AG09319 (cell line): ENCODE measurements at places on chromosomes 7 and 10.

DNA sequence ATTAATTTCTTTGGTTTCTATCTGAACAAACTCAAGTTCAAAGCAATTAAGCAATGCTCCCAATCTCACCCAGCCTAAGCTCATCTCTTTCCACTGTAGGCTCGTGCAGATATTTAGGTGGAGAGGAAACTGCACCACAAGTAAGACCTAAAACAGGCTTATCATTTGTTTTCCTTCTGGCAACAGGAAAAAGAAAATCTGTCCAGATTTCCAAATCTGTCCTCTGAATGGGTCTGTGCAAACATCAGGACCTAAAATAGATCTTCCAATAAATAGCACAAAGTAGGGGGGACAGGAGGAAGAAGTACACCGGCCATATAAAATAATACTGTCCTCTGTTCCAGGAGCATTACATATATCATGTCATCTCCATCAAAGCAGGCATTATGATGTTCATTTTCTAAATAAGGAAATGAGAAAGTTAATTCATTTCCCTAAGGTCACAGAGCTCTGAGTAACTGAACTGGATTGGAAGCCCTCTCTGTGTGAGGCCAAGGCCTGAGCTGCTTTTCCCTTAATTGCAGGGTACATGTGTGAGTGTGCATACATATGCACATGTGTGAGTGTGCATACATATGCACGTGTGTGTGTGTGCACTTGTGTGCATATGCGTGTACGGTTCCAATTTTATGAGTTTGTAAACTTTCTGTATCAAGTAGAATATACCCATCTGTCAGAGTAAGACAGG is 92.8 kb upstream of the PARD3 start:
- DNase-seq: no peak

DNA sequence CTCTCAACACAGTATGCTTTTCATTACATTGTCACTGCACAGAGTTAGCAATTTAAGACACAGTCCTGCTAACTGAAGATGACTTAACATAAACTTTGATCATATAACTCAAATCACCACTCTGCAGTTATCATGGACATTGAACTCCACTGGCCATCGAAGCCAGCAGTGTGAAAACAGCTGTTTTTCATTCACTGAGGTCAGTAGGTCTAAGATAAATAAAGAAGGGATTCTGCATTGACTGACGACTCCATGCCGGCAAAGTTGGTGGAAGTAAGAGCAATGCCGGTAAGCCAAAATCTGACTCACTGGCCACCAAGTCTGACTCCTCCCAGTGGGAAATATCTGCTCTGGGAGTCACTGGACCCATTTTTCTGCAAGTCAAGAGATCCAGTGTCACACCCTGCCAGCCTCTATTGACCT is 449.9 kb upstream of the ANKRD30A start:
- peak; percentile 68 for DNase-seq

DNA sequence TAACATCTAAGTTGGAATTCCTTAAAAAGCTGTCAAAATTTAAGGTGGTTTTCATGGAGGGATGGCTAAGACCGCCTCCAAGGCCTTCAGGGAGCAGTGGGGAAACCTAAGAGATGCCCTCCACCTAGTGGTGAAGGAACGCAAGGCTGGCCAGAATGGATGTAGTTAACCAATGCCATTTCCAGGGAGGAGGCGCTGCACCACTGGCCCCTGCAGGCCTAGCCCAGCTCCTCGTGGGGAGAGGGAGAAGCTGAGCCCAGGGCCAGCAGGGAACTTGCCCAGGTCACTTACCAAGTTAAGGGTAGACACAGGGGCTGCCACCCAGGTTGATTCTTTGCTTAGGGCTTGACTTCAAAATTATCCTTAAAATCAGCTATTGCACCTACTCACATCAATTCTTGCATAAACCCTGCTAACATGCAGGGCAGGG is 32.0 kb downstream of the FIGNL1 start:
- peak; percentile 25 for DNase-seq

DNA sequence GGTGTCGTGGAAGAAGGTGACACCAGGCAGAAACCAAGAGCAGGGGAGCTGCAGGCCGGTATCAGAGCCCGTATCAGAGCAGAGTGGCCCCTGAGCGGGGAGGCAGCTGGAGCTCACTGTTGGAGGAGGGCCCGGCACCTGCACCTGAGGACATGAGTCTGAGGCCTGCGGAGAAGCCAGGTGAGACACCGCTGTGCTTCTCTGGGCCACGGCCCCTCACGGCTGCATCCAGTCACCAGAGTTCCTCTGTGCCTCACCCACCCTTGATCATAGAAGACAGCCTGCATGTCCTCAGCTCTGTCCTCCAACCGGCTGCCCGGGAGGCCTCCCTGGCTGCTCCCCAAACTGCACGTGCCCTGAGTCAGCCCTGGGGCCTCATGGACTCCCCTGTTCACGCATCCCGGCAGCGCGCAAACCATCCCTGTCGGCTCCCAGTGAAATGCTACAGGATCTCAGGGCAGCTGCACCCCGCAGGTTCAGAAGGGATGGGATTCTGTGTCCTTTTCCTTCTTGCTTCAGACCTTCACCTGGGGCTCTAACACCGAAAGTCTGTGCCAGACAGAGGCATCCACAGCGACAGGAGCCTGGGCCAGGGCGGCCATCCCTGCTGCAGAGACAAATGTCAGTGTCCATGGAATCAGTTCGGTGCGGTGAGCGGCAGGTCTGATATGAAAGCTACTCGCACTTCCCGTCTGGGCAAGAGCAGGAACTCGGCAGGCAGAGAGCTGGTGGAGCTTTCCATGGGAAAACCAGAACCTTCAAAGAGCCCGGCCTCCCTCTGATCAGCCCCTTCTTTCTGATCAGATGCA is 111.9 kb upstream of the FAM20C start:
- DNase-seq: no peak

- no peak for DNase-seq
Measured at GRCh38 chr7:139036901-139037300, 1.1 kb upstream of the ZC3HAV1L start.

GRCh38 chr10:33244354-33244967 is 90.0 kb downstream of the NRP1 start:
- no peak for DNase-seq

DNA sequence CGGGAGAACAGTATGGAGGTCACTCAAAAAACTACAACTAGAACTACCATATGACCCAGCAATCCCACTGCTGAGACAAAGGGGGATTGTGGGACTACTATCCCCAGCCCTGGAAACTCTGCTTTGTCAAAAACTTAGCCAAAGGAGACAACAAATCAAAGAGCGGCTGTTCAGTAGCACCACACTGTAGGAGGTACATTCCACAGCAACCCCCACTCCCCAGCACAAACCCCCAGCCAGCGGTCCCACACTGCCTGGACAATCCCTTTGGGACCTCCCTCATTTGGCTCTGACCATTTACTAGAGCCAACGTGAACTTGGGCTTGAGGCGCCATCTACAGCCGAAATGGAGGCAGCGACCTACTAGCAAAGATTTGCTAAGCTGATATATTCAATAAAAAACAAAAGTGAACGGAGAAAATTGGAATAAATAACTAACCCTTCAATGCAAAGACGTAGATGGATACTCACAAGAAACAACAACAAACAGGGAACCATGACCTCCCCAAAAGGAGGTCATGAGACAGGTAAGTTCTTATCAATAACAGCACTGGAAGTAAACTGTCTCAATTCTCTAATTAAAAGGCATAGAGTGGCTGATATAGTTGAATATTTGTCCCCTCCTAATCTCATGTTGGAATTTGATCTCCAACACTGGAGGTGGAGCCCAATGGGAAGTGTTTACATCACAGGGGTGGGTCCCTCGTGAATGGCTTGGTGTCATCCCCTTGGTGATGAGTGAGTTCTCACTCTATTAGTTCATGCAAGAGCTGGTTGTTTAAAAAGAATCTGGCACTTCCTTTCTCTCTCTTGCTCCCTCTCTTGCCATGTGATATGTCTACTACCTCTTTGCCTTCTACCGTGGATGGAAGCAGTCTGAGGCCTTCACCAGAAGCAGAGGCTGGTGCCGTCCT is 119.0 kb upstream of the KCNMA1 start:
- DNase-seq: no peak

- DNase-seq: no peak
Measured at GRCh38 chr10:44278837-44279324, 106.0 kb downstream of the CXCL12 start.

DNA sequence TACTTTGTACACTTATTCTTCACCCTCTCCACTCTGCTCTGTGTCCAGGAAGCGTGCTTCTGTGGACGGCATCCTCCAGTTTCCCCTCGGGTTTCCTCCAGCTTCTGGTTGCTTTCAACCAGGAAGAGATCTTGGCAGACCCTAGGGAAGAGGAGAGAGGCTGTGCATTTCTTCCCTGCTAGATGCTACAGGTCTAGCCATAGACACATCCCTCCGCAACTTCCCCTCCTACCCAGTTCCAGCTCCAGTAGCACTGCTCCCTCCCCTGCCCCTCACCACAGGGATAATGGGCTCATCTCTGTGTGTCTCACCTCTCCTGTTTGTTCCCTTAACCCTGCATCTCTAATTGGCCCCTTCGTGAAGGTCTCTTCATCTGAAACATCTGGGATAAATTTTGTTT is 16.3 kb downstream of the TLL2 start:
- DNase-seq: no peak

DNA sequence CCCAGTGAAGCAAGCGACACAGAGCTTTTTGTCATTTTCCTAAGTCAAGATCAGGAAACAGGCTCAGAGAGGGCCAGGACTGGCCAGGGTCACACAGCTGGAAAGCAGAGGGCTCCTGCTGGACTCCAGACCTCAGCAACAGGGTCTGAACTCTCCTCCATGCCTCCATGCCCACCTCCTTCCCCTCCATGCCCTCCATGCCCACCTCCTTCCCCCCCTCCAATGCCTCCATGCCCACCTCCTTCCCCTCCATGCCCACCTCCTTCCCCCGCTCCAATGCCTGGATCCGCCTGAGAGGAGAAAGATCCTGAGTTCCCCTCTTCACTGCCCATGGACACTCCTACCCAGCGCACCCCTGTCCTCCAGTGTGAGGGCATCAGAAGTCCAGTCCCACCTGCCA is 51.3 kb downstream of the OAT start:
- DNase-seq: no peak

- no peak for DNase-seq
Measured at GRCh38 chr10:86969421-86970041, 1.2 kb downstream of the ADIRF start.

- DNase-seq: no peak
Measured at GRCh38 chr10:83425306-83425705, 714.0 kb upstream of the GHITM start.

- DNase-seq: no peak
Measured at GRCh38 chr10:103544657-103545310, 51.3 kb downstream of the NEURL1 start.

DNA sequence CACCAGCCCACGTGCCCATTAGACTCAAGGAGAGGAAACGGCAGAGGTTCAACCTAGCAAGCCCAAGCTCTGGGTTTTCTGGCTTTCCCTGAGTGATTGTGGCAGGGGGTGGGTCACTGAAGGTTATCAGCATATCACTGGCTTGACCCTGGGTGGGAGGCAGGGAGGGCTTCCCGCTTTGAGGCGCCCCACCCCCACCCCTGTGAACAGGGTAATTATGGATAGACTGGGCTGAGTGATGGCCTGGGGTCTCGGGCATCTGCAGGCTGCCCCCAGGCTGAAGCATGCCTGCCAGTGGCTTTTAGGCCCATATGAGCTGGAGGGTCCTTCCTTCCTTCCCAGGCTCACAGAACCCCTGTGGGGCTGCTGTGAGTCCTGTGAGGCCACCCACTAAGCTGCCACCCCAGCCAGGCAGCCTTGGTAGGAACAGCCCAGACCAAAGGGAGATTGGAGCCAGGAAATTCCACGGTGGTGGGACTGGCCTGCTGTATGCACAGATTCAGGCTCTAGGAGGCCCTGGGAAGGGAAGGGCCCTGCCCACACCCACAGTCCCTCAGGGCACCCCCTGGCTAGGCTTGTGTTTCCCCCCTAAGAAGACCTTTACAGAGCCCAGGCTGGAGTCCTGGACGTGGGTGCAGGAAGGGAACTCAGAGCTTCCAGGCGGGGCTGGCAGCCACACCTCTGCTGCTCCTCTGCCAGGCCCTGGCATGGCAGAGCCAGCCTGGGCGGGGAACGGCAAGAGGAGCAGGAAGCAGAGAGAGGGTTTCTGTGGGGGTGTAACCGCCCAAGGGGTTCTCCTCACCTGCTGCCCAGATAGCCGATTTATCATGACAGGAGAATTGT is 33.1 kb downstream of the GPRIN2 start:
- DNase-seq: no peak

GRCh38 chr7:28052933-28053332 is 127.7 kb downstream of the JAZF1 start:
- no peak for DNase-seq

- DNase-seq: no peak
Measured at GRCh38 chr7:38839851-38840250, 69.1 kb downstream of the VPS41 start.

GRCh38 chr10:125206623-125207022 is 46.3 kb upstream of the CTBP2 start:
- DNase-seq: no peak

DNA sequence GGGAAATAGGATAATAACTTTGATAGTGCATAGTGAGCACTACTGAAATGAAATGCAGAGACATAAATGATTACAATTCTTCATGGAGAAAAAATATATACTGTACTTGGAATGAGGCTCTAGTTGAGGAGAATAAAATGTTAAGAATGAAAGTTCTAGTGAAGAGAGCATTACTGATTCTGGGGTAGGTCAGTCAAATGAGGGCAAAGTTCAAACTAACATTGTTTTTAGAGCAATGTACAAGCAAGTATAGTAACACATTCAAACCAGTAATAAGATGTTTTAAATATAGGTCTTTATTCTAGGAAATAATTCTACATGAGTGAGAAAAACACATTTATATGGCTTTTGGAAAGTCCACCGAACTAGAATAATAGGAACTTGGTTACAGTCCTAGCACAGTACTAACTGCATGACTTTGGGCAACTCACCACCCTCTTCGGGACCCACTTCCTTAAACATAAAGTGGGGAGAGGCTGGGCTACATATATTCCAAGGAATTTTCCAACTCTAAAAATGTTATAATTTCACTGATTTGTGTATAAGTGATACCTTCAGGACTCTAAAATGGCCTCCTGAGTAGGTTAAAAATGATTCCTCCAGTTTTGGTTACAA is 86.4 kb downstream of the CDK6 start:
- no peak for DNase-seq

GRCh38 chr7:132450188-132450587 is 126.1 kb downstream of the PLXNA4 start:
- DNase-seq: no peak

GRCh38 chr7:1696671-1697498 is 26.8 kb downstream of the ELFN1 start:
- no peak for DNase-seq

DNA sequence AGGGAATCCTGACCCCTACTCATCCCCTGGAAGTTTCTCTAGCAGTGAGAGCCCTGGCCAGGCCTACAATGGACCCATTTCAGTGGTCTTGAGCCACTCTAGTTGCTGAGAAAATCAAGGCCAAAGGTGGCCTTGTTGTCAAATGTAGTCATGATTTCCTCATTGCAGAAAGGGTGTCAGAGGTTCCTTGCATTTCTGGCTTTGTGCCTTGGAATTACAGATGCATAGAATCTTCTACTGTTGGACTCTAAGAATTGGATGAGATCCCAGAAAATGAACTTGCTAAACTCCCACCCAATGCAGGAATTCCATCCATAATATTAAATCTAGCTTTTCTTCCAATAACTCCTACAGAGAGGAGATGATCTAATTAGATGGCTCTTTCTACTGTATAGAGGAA is 12.2 kb downstream of the CPA2 start:
- no peak for DNase-seq
